ENCODE measurements at places on chromosomes 4 and X.

DNA sequence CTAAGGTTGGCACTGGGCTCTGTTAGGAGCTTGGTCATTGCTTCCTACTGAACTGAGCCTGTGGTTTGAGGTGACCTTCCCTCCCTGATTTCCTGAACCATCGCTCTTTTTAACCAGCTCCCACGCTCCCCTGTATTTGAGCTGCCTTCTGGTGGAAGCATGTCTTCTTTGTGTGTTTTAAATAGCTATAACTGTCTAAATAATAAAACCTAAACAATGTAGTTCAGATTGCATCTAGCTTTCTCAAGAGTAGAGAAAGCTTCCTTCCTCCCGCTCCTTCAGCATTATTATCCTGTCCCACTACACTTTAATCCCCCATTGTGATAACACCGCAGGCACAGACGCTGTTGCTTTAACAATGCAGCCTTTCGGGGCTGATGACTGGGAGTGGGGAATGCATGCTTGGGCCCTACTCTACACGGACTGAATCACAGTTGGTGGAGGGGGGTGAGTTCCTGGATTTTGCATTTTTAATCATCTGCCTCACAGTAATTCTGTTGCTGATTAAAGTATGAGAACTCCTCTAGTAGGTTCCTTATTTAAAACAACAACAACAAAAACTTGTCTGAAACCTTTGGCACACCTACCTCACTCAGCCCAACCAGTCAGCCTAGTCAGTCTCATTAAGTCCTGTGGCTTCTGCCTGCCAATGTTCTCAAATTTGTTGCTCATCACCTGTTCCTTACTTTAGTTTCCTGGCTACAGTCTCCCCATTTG, 6.6 kb downstream of the SMS start:
- DNase-seq, result peak; percentile 60

DNA sequence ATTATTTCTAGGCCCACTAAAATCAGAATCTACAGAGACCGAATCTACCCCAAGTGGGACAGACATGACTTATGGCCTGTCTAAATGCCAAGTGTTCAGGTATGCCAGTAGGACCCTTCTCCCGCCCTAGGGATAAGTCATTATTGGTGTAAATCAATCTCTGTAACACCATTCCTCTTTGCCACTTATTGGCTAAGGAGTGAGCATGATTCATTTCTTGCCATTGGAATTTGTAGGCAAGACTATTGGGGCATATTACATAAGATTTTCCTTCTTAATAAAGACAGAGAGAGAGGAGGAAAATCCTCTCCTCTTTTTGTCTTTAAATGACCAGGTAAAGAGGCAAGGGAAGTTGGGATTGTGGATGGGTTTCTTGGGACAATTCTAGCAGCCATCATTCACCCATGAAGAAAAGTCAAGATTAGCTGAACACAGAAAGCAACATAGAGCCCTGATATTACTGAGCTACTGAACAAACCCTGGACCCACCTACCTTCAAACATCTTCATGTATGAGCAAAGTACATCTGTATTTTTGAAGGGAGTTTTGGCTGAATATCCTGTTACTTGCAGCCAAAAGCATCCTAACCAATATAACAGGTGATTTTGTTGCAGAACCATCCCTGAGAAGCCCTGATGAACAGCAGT, 2.6 kb downstream of the SLC9B2 start:
- DNase-seq, result peak; percentile 33

DNA sequence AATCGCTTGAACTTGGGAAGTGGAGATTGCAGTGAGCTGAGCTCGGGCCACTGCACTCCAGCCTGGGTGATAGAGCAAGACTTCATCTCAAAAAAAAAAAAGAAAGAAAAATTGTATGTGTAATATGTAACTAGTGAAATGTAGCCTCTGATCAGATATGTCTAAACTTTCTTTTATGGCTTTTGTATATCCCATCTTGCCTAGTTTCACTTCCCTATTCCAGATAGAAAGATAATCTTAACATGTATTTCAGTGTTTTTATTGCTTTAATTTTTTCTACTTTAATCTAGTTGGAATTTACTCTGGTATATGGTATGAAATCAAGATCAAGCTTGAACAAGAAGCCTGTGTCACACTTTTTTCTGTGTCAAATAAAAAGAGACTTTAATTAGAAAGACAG, 1.9 kb upstream of the ZNF41 start:
- no peak for DNase-seq

DNA sequence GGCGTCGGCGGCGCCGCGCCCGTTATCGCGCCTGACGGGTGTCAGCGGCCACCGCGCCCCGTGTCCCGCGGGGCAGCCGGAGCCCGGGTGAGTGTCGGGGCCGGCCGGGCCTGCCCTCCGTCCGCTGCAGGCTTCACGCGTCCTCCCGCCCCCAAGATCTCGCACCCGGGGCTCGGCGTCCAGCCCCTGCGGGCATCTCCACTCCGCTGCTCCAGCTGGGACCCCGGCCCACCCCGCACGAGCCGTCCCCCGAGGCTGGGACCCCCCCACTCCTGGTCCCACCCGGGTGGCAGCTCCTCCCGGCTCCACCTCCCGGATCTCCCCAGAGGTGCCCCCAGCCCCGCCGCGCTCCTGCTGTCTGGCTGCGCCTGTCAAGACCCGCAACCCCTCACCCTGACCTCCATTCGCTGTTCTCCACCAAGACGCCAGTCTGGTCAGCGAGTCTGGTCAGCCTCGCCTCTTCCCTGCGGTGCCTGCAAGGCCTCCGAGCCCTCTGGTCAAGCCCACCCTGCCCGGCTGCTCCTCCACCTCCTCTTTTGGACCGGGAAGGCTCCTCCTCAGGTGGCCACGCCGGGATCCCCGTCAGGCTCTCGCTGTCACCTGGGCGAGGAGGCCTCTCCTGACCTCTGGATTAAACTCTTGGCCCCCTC, 66.0 kb upstream of the NKX1-1 start:
- DNase-seq, result no peak

DNA sequence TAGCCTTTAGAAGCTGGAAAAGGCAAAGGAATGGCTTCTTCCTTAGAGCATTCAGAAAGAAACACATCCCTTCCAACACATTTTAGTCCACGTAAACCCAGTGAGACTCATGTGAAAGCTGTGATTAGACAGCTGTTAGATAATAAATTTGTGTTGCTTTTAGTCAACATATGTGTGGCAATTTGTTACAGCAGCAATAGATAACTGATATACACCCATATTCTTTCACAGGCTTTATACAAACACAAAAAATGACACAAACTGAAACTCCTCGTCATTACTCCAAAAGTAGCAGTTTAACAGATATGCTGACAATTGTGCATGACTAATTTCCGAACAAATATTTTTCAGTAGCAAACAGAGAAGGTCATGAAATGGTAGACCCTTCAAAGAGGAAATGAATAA, 65.3 kb downstream of the ANTXR2 start:
- DNase-seq, result no peak

DNA sequence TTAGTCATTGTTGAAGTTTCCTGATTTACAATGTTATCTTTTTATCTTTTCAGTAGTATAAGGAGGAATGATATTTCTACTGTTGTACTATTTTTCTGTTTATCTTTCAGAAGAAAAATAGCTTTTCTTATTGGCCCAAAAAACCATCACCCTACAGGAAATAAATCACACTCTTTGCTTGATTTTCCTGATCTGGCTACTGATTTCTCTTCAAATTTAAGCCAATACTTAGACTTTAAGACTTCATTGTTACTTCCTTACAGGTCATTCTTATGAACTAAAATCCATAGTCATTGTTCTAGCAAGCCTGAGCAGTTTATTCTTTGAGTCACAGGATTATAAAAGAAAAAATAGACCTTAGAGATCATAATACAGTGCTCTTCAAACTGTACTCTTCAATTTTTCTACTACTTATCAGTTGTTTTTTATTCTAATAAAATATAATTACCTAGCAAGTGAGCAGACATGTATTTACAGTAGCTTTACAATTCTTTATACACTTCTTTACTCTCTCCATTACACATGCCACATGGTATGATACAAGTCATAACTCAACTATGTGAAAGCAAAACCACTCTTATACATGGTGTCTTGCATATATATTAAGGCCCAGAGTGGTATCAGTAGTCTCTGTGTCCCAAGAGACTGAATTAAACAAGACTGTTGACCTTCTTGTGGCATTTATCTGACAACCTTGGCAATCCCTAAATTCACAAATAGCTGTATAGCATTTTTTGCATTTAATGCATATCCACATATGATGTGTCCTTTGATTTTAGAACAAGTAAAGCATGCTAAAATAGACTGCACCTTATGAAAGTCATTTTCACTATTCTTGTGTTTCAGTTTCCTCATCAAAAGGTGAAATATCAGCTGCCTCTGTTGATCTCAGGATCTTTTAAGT, 47.9 kb downstream of the TET2 start:
- DNase-seq, result peak; percentile 29

DNA sequence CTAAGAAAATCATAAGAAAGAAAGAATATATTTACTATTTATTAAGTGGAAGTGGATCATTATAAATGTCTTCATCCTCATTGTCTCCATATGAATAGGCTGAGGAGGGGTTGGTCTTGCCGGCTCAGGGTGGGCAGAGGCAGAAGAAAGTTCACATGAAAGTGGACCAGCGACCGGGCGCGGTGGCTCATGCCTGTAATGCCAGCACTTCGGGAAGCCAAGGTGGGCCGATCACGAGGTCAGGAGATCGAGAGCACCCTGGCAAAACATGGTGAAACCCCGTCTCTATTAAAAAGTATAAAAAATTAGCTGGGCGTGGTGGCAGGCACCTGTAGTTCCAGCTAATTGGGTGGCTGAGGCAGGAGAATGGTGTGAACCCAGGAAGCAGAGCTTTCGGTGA, 1145.4 kb downstream of the STIM2 start:
- DNase-seq, result no peak

- no peak for DNase-seq
Measured at GRCh38 chrX:55663584-55663983, 40.4 kb downstream of the FOXR2 start.

- peak; percentile 39 for DNase-seq
Measured at GRCh38 chr4:152516156-152516555, 19.7 kb downstream of the FBXW7 start.

GRCh38 chr4:84499624-84499982, 511 bp upstream of the NKX6-1 start:
- no peak for DNase-seq

- DNase-seq, result no peak
Measured at GRCh38 chr4:58313444-58313843, 1203.3 kb upstream of the IGFBP7 start.

DNA sequence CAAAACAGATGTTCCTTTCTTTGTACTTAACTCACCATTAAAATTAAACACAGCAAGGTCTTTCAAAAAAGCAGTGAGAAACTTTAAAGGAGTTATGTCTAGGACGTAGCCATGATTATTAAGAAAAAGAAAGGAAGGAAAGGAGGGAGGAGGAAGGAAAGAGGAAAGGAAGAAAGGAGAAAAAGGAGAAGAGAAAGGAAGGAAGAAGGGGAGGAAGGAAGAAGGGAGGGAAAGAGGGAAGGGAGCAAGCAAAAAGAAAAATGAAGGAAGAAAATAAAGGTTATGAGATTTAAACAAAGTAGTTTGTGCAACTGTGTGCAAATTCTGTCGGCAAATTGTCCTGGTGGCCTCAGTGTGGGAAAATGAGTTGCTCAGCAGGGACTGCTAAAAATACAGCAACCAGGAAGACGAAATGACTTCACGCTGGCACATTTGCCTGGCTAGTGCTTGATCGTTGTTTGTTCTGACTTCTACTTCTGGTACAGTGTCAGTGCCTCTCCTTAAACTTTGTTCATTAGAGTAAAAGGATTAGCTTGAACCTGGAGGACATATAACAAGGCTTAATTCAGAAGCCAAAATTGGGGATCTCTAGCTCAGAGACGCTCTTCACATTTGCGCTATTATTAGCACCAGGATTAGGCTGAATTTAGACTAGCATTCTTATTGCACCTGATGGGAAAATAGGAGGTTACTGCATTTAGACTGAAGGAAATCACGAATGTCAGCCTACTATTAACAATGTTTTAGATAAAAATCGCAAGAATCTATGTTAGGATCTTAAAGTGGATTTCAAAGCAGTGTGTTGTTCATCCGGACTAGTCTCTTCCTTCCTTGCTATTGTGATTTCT, 81.2 kb downstream of the DCK start:
- DNase-seq, result peak; percentile 13

- no peak for DNase-seq
Measured at GRCh38 chr4:56348576-56348975, 38.7 kb downstream of the AASDH start.

GRCh38 chr4:126775485-126776106, 857.2 kb upstream of the INTU start:
- DNase-seq, result no peak

DNA sequence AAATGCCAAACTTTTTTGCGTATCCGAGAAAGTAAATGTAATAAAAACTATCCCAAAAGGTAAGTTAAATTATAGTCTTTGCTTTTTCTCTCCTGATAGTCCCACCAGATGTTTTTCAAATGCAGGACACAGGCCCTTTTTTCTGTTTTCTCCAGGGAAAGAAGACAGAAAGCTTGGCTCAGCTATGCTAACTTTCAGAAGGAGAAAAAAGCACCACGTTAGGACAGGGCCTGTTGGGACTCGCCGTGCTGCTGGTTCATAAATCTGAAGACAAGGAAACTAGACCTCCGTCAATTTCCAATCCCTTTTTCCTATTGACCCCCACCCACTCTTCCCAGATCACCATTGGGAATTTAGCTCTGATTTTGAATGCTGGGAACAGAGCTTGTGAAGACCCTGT, 220.9 kb upstream of the SFRP2 start:
- DNase-seq, result no peak

DNA sequence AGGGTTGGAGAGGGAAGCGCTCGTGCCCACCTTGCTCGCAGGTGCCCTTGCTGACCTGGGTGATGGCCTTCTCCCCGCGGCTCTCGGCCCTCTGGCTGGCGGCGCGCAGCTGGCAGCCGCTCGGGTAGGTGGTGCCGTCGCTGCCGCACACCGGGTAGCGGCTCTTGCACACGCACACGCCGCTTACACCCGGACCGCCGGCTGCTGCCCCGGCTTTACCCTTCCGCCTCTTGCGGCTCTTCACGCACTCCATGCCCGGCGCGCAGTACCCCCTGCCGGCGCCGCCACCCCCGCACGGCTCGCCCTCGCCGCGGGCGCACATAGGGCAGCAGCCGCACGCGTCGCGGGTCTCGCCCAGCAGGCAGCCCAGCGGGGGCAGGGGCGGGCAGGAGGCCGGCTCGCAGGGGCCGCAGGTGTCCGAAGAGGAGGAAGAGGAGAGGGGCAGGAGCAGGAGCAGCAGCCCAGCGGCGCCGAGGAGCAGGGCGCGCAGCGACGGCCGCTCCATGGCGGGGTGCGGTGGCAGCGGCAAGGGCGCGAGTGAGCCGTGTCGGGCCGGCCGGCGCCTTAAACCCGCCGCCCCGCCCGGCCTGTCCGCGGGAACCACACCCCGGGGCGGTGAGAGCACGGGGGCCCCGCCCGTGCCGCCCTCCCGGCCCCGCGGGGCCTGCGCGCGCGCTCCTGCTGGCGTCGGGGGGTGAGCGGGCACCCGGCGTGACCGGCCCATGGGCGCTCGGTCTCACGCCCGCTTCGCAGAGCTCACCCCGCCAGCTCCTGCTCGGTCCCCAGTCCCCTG, at the start of gene IGFBP7:
IGFBP7 (minus strand) TSS at position 539 of the 793 bp plus-strand sequence; CDS start at position 505, 34 bp downstream.
- DNase-seq, result peak; percentile 49

GRCh38 chr4:78864405-78865024, 74.7 kb downstream of the PAQR3 start:
- peak; percentile 92 for DNase-seq

DNA sequence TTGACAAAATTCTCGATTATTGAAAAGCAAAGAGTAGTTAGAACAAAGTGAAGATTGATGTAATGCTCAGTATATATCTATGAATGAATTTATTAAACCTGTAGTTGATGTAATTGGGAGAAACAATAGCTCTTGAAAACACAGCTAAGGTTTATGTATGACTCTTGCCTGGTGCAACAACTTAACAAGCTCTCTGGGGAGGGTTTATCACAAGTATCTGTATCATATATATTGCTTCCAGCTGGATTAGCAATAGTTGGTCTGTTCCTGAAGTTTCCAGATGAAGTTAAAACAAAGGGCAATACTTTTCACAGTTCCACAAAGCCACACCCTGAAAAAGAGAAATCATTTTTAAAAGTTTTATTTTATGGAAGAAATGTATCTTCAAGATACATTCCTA, 91.4 kb downstream of the ARSJ start:
- peak; percentile 85 for DNase-seq

Measured in fibroblast of the aortic adventitia (primary cell).